ENCODE measurements at places on chromosomes 16 and 17.

DNA sequence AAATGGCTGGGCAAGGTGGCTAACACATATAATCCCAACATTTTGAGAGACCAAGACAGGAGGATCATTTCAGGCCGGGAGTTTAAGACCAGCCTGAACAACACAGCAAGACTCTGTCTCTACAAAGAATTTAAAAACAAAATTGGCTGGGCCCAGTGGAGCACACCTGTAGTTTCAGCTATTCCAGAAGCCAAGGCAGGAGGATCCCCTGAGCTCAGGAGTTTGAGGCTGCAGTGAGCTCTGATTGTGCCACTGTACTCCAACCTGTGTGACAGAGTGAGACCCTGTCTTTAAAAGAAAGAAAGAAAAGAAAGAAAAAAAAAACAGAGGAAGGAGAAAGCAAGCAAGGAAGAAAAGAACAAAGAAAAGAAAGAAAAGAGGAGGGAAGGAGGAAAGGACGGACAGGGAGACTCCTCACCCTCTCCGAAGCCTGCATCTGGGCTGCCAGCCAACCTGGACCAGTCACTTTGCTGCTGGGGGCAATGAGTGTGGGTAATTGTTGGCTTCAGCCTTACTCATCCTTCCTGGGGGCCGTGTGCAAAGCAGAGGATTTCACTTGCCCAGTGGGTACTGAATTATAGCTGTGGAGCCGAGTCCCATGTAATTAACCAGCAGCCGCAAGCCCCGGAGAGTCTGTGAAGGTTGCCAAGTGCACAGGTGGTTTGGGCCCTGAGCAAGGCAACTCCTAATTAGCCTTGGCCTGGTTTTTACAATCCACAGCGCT lies 6.7 kb upstream of the MT4 start:
- no peak for DNase-seq

- DNase-seq = no peak
Observed at GRCh38 chr16:68041783-68042182, 18.7 kb downstream of the DUS2 start.

- no peak for DNase-seq
Observed at GRCh38 chr16:77297996-77298395, 98.8 kb downstream of the SYCE1L start.

DNA sequence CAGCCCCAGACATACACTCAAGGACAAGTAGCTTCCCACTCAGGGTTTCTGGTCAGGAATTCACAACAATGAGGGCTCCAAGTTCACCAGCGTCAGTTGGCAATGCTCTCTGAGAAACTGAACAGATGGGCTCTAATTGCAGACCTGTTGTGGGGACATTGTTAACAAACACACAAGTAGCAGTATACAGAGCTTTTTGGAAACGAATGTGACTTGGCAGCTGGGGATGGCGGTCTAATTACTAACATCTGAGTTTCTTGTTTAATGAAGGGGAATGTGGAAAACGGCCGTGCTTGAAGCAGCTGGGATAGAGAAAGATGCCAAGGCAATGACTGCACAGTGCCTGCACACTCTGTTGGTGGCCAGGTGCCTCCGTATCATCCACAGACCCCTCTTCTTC lies 316.1 kb upstream of the IRX3 start:
- no peak for DNase-seq

DNA sequence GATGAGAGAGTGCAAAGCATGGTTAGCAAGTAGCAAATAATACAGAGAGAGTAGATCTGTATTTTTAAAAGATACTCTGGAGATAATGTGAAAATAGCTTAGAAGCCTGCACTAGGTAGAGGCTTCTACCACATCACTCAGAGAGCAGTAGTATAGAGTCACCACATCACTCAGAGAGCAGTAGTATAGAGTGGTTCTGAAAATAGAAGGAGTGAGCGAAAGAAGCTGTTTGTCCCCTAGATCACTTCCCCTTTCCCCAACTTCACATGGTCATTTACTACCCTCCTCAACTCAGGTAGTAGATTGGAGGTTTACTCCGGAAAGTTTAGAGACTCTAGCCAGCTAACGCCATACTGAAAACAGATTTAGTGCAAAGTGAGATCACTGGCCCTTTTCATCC lies 17.1 kb downstream of the DGKE start:
- no peak for DNase-seq

- no peak for DNase-seq
Observed at GRCh38 chr16:85891776-85892166, 7.2 kb upstream of the IRF8 start.

DNA sequence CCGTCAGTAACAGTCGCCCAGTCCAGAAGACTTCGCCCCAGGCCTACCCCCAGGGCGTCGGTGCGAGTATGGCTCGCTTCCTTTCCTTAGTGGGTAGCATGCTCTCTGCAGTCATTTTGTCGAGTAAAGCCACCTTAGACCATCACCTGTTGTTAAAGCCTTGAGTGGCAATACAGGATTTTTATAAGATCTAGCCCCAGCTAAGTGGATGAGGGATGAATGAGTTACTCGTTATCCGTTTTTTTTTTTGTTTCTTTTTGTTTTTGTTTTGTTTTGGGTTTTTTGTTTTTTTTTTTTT lies 322 bp upstream of the KLHL11 start:
- DNase-seq = no peak

- DNase-seq = no peak
Observed at GRCh38 chr17:9917801-9918200, 12.7 kb upstream of the RCVRN start.

DNA sequence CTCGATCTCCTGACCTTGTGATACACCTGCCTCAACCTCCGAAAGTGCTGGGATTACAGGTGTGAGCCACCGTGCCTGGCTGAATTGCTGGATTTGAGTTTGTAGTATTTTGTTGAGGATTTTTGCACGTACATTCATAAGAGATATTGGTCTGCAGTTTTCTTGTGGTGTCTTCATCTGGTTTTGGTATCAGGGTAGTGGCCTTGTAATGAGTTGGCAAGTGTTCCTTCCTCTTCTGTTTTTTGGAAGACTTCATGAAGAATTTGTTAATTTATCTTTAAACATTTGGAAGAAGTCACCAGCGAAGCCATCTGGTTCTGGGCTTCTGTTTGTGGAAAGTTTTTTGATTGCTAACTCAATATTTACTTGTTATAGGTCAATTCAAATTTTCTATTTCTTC lies 26.9 kb downstream of the SPNS3 start:
- DNase-seq = no peak
